ENCODE measurements at places on chromosomes 12 and 14.

- no peak for DNase-seq
Observed at GRCh38 chr14:59638885-59639284, 62.3 kb upstream of the CCDC175 start.

- peak; percentile 87 for DNase-seq
Observed at GRCh38 chr12:49261721-49262120, 3.2 kb upstream of the TUBA1C start.

DNA sequence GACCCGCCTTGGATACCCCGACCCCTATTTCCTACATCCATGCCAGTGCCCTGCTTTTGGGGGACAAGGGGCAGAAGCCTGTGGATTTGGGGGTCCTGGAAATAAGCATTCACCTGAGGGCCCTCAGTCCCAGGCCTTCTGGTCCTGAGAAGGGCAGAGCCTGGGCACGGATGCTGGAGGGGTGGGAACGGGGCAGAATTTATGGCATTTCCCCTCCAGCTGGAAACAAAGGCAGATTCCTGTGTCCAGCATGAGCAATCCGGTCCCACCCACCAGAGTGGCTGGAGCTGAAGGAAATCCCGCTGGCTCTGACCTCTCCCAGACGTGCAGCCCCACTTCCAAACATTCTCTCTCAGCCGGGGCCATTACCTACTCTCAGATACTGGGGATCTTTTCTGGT is 9.3 kb downstream of the ANKRD33 start:
- no peak for DNase-seq

GRCh38 chr14:63453443-63453936 is 89.7 kb downstream of the PPP2R5E start:
- no peak for DNase-seq

DNA sequence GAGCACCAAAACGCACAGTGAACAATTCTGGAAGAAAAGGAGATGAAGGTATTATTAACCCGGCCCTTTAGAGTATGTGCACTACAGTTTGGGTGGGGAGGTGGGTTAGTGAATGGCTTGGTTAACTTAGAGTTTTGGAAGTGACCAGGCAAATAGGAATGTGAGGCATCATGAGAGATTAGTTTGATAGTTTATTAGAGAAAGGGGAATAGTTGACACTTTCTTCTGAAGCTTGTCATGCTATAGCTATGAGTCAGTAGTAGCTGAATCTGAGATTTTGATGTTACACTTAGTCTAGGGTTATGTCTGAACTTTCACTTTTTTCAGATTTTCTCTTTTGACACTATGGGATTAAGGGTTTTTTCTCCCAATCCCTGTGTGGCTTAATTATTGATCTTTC is 567.2 kb downstream of the SNAPC1 start:
- no peak for DNase-seq

- DNase-seq = no peak
Observed at GRCh38 chr14:83085725-83086124, 1552.1 kb upstream of the SEL1L start.

- peak; percentile 58 for DNase-seq
Observed at GRCh38 chr12:76080017-76080728, 4.3 kb downstream of the NAP1L1 start.

DNA sequence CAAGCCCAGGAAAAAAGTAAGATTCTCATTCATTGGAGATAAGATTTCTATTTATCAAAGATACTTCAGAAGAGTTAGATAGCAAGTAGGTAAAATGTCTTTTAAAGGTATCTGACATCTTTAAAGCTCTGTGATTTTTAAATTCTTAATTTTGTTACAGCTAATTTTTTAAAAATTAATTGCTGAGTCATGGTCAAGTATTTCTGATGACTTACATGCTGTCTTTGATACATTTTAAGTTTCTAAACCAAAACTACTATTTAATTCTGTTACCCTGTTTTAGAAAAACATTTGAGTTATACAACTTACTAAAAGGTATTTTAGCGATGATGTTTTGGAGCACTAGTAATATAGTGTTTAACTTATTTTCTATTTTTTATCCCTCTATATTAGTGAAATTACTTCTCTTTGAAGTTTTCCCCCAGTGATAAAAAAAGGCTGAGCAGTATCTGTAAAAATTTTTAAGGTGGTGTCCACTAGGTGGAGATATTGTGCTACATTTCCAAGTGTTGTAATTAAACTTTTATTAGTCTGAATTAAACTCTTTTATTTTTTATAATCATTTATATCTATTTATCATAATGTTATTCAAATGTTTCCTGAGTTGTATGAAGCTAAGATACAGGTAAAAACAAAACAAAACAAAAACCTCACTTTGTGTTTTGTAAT is 11.5 kb downstream of the ALG10 start:
- peak; percentile 36 for DNase-seq

- no peak for DNase-seq
Observed at GRCh38 chr12:86530996-86531655, 274.9 kb upstream of the MGAT4C start.

- no peak for DNase-seq
Observed at GRCh38 chr14:97441740-97442362, 644.7 kb downstream of the VRK1 start.

GRCh38 chr14:103547455-103547940 is 15.0 kb downstream of the BAG5 start:
- DNase-seq = no peak

- no peak for DNase-seq
Observed at GRCh38 chr12:92615703-92616102, 87.1 kb upstream of the PLEKHG7 start.

GRCh38 chr12:68885381-68885780 is 47.6 kb downstream of the CPM start:
- DNase-seq = no peak

- peak; percentile 88 for DNase-seq
Observed at GRCh38 chr12:124786061-124786964, 77.4 kb downstream of the SCARB1 start.

DNA sequence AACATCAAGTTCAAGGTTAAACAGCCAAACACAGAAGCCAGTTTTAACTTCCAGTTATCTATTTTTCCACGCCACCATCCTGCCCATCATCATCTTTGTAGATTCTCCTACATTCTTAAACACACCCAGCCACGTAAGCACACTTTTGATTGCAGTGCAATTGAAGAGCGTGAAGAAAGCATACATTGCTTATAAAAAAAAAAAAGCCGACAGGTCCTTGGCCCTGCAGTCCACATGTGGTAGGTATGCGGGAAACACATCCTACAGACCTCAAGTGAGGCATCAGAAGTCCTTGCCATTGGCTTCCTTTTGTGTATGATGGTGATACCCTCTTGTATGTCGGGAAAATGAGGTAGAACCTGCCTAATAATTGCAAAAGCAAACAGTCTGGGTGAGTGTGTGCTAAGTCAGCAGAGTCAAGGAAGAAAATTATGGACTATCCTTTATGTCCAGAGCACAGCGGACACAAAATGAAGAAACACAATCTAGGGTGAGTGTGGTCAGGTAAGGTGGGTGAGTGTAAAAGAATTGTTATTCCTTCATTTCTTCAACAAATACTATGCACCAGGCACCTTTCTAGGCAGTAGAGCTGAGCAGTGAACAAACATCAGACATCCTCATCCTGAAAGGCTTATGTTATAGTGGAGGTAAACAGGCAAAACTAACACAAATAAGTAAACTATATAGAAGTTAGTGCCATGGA is 51.5 kb downstream of the EID3 start:
- DNase-seq = no peak

GRCh38 chr12:18798535-18799361 is 60.8 kb downstream of the CAPZA3 start:
- no peak for DNase-seq

- no peak for DNase-seq
Observed at GRCh38 chr12:62767946-62768345, 167.0 kb downstream of the PPM1H start.

- DNase-seq = peak; percentile 60
Observed at GRCh38 chr12:69879007-69879960, 54.3 kb downstream of the MYRFL start.

- DNase-seq = no peak
Observed at GRCh38 chr14:64541972-64542835, 1.7 kb downstream of the HSPA2 start.

DNA sequence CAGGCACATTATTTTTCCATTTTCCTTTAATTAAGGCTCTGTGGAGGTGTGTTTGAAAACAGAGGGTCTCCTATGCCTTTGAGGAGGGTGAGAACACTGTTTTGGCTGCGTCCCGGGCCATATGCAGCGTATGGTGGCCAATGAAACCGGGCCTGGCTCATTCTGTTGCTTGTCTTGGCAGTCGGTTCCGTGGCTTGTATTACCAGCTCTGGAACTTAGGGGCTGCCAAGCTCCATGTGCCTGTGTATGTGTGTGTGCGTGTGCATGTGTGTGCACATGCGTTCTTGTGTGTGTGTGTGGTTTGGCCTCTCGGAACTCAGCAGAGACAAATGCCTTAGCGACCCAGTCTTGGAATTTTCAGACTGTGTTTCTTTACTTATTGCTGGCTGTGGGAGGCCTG is 2.7 kb downstream of the JDP2 start:
- DNase-seq = no peak

GRCh38 chr12:103626498-103626897 is 39.4 kb downstream of the STAB2 start:
- peak; percentile 60 for DNase-seq

DNA sequence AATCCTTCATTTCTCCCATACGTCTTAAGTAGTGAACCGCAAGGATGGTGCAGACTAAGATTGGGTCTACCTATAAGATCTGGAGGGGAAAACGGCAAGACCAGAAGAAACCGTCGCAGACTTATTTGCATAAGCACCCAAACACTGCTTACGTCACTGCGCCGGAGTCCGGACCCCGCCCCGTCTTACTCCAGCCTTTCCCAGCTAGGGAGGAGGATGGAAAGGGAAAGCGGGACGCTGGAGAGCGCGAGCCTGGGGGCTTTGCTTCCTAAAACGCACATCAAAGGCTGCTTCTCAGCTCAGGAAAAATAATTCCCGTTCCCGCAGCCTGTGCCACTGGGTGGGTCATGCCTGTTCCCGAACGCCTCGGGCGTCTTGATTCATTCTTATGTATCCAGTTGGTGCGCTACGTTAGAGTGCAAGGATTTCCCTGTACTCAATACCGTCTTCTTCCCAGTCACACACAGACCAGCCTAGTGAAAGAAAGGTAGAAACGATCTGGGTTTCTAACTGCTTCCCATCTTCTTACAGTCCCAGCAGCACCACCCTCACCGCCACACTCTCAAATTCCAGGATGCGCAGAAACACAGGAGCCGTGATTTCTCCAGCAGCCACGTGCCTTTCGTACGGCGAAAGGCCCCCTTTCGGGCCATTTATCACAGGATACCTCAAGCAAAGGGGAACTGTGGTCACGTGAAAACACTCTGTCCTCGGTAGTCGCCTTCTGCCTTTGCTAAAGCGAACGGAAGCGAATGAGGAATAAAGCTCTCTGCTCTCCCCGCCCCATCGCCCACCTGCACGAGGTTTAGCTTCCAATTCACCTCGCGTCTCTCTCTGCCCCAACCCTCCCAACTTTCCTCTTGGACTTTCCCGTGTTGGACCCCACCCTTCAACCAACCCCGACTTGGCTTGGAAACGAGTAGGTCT is 1.1 kb downstream of the SLC6A15 start:
- DNase-seq = peak; percentile 13

- DNase-seq = no peak
Observed at GRCh38 chr12:123150275-123150743, 581 bp downstream of the PITPNM2 start.

DNA sequence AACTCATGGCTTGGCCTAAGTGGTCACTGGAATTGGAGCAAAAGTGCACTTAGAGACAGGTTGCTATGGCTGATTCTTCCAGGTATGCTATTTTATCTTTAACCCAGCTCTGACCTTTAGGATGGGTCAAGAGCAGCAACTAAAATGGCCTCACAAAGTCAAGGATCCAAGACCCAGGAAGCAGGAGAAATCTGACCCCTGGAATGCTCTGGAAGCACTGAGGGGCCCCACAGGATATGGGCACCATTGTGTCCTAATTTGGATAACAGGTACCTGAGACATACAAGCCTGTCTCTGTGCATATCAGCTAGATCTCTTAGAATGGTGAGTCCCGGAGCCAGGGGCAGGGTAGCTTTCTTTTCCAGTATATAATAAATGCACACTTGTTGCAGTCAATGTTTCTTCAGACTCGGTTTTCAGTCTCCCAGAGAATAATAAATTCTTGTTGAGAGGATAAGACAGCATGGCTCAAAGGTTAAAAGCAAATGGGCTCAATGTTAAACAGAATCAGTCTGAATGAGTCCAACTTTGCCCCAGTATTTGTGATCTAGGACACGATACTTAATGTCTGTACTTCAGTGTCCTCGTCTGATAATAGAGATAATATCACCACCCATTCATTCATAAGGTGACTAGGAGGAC is 29.3 kb upstream of the TMCC3 start:
- no peak for DNase-seq

DNA sequence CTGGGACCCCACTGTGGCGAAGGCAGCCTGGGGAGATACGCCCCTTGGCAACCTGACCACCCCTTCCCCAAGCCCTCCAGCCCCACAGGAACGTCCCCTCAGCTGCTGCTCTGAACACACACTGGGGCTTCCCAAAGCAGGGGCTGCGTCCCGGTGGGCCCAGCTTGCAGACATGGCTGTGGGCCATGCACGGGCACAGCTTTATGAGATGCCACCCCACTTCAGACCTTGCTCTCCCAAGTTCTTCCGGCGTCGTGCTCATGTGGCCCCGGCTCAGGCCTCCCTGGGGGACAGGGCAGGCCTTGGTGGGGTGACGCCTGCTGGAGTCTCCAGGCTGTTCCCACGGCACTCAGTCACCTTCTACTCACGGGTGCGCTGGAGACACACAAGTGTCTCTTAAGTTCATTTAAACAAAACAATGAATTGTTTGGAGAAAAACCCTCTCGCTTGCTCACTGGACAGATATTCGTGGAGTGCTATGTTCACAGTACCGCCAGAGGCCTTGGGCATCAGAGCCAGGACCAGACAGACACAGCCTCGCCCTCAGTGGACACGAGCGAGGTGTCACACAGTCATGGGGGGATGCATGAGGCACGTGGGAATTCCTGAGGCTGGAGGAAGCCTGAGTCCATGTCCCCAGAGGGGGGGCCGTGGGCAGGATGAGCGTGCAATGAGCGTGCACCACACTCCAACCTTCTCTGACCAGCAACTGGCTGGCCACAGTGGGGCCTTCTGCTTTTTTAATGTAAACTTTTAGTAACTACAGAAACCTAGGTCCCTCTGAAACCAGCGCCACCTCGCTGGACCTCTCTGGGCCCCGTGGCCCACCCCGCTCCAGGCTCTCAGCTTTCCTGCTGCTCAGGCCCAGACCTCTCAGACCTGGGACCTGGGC is 4.3 kb downstream of the GALNT9 start:
- no peak for DNase-seq

- DNase-seq = no peak
Observed at GRCh38 chr12:130491421-130492357, 154.0 kb downstream of the PIWIL1 start.

DNA sequence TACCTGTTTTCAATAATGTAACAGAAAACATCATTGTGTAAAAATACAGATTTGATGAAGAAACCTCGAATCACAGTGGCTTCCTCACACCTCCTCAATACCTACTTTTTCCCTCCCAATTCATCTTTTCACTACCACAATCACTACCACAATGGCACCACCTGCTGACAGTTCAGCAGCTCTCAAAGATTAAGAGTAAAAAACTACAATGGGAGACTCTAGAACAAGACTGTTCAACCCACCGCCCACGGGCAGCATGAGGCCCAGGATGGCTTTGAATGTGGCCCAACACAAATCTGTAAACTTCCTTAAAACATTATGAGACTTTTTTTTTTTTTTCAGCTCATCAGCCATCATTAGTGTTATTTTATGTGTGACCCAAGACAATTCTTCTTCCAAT is 15.2 kb downstream of the MED6 start:
- peak; percentile 16 for DNase-seq

GRCh38 chr12:34625116-34625515 is 602.8 kb downstream of the ALG10 start:
- no peak for DNase-seq

All from HFFc6 (cell line).